ENCODE measurements at places on chromosomes 4 and X.

GRCh38 chrX:131812847-131813825 is 210.0 kb upstream of the STK26 start:
- peak; percentile 65 for DNase-seq

- no peak for DNase-seq
Observed at GRCh38 chr4:113057891-113058290, 8.4 kb downstream of the ANK2 start.

DNA sequence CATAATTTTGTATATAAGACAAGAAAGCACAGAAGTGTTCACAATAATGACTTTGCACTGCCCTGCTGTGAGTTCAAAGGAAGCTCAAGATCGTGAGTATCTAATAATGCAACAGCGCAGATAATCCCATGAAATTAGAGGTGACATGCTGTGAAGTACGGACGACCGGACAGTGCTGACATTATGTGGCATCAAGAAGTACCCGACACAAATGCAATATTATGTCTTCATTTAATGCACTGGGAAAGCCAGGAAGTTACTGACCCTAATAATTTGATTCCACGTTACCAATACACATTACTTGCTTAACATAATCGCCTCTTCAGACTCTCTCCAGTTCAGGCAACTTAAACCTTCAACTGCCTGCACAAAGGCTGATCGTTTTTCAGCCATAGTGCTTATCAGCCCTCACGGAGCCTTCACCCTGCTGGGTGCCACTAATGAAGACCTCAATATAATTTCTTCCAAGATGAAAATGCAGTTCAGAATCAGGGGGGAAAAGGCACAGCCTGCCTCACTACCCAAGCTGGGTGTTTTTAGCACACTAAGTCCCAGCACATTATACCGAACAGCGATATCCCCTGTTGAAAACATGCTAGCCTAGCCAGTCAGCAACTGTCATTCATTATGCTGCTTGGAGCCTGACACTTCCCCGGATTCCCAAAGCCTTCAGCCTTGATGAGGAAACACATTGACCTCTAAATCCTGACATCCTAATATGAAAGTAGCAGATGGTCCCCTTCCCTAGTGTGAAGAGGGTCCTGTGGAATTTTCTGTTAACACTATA is 56.1 kb downstream of the SLC7A11 start:
- DNase-seq = no peak

- no peak for DNase-seq
Observed at GRCh38 chr4:143599827-143600226, 86.3 kb downstream of the SMARCA5 start.

GRCh38 chrX:76617020-76617419 is 189.5 kb downstream of the MAGEE1 start:
- DNase-seq = no peak

Data from AG08396 (cell line).